ENCODE measurements at places on chromosomes 7 and 10.

DNA sequence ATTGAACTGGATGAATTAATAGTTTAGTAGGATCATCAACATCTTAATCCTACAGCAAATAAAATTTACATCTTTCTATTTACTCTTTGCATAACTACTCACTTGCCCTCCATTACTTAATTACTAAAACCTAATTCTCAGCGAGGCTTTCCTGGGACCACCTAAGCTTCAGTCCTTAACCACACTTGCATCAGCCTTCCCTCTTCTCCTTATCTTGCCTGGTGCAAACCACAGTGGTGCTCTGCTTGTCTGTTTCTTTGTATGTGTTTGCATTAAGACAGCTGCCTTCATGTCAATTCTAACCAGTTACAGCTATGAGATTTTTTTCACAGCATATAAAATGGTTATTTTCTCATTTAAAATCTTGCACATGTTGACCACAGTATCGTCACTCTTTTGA is 72.6 kb upstream of the ZNF92 start:
- no peak for DNase-seq

DNA sequence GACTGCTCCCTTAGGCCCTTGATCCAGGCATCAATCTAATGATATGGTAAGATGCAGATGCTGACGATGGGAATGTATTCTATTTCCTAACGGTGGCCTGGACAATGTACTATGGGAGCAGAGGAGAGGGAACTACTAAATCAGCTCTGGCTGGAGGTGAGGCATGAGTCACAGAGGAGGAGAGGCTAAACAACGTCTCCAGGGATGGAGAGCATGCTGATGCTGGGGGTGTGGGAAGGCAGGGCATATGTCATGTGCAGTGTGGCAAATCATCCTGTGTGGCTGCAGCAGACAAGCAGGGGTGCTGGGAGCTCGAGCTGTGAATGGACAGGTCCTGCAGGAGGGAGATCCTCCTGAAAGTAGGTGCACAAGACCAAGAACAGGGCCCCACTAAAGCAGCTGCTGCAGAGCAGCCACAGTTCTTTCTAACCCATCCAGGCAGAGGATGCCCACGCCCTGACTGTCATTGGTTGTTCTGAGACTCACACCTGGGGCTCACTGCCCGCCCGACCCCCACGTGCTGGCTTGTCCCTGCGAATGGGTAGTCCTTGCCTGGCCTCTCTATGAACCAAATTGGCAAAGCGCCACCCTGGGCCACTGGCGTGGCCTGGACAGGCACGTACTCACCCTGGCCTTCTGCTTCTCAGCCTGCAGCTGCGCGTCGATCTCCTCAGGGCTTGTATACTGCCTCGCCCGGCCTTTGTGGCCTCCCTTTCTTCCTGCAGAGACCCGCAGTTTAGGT is 4.0 kb downstream of the PDAP1 start:
- no peak for DNase-seq

GRCh38 chr7:340979-341694 is 51.2 kb downstream of the FOXL3 start:
- no peak for DNase-seq

- DNase-seq = no peak
Observed at GRCh38 chr10:59465088-59465487, 102.7 kb upstream of the FAM13C start.

DNA sequence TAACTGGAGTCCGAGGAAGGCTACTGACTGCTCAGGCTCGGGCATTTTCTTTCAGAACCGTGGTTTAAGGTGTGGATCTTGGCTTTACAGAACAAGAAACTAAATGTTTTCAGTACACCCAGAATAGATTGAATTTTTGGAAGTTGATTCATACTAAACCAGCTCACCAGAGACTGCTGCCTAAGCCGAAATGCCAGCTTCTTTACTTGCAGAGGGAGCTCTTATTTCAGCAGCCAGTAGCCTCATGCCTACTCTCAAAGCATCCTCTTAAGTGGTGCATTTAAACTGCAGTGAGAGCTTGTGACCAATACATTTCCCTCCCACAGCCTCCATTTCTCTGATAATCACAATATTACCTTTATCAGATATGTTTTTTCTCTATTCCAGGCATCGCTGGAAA is 615.1 kb downstream of the SUGCT start:
- no peak for DNase-seq

DNA sequence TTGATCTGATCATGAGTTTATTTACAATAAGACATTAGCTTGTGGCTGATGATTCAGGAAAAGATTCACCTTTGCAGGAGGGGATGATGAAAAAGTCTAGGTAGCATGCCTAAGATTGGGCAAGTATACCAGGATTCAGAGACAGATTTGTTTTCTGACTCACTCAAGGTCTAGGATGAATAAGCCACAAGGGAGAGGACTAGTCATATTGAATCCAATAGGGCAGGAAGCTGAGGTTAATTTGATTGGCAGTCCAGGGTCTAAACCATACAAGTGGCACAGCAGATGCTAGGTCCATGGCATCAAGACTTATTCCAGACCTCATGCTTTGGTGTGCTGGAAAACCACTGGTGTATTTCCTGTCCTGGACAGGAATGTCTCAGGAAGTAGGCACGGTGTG is 1133.4 kb downstream of the XPNPEP1 start:
- DNase-seq = no peak

DNA sequence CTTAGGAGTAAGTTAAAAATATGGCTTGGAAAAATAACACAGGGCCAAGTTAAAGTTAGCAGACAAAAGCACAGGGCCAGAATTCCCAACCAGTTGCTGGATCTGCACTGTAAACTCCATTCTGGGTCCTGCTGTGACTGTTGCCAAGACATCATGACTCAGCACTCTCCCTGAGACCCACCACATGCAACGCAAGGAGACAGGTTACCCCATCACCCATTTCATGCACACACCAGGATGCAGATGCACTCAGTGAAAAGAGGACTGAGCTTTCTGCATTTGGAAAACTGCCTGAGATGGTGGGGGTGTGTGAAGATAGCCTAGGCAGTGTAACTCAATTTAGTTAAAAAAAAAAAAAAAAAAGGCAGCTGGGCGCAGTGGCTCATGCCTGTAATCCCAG is 97.6 kb upstream of the ZNF438 start:
- DNase-seq = no peak

DNA sequence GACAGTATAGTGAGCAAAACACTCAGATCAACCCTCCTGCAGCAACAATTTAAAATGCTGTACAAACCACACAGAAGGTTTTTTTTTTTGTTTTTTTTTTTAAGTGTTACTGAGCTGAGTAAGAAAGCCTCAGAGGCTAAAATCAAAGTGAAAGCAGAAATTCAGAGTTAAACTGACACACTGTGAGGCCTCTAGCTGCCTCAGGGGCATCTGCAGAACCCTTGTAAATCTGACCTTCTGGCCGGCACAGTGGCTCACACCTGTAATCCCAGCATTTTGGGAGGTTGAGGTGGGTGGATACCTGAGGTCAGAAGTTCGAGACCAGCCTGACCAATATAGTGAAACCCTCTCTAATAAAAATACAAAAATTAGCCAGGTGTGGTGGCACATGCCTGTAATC is 7.4 kb upstream of the GNA12 start:
- no peak for DNase-seq

DNA sequence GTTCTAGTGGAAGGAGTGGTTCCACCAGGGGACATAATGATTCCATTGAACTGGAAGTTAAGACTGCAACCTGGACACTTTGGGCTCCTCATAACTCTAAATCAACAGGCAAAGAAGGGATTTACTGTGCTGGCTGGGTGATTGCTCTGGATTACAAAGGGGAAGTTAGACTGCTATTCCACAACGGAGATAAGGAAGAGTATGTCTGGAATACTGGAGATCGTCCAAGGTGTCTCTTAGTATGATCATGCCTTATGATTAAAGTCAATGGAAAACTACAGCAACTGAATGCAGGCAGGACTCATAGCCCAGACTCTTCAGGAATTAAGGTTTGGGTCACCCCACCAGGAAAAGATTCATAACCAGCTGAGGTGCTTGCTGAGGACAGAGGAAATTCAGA is 310.6 kb upstream of the MGMT start:
- DNase-seq = no peak

DNA sequence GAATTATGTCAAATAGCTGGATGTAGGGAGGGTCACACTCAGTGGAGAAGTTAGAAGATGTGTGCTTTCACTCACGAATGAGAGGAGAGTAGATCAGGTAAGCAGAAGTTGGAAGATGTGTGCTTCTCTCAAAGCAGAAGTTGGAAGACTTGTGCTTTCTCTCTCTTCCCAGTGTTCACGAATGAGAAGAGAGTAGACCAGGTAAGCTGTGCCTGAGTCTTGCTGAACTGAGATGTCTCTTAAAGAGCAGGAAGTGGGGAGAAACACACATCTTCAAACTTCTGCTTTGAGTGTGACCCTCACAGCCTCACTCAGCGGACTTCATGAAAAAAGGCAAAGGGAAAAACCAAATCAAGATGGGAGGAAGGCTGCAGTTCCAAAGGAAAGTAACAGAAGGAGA is 7.0 kb upstream of the TMEM243 start:
- DNase-seq = no peak

- DNase-seq = no peak
Observed at GRCh38 chr7:100493476-100494264, 9.9 kb downstream of the NYAP1 start.

DNA sequence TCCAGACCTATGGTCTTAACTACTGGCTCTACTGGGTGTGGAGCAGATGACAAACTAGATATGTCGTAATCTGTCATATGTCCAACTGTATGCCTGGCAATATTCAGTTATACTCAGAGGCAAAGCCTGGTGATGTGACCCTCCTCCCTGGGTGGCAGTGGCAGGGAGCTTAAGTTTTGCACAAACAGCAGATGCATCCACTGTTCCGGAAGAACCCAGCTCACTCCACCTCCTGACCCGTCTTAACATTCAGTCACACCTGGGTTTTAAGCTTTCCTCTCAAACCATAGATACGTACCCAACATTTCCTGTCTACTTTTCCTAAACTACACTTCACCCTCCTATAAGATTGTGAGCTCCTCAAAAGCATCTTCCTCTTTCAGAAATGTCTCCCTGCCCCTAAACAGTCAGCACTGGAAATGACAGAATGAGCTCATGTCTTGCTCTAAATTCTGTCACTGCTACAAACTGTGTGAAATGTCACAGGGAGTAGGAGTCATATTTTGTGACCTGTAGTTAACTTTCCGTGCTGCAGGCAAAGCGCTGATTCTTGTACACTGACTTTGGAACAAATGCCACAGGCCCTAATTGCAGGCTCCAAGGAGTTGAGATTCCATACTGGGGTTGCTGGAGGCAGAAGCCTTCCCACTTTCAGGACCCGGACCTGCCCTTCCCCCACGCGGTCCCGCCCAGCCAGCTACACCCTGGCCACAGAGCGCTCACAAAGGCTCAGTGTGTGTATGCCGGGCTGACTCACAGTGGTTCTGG is 23.9 kb downstream of the SCD start:
- DNase-seq = no peak

GRCh38 chr7:87886875-87887274 is 10.6 kb downstream of the DBF4 start:
- DNase-seq = no peak

DNA sequence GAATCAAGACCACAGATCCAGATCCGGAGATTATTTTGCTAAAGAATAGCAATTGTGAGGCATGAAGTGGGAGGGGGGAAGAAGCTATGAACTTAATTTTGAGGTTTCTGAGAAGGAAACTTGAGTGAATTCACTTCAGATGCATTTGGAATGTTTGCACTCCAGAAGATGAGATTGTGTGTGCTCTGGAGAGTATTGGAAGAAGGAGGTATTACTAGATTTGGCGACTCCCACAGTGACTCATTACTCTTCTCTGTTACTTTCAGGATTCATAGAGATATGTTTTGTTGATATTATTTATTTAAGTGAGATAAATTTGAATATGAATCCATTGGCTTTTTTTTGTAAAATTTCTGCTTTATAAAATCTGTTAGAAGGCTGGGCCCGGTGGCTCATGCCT is 80.7 kb downstream of the ANKRD30A start:
- DNase-seq = no peak

DNA sequence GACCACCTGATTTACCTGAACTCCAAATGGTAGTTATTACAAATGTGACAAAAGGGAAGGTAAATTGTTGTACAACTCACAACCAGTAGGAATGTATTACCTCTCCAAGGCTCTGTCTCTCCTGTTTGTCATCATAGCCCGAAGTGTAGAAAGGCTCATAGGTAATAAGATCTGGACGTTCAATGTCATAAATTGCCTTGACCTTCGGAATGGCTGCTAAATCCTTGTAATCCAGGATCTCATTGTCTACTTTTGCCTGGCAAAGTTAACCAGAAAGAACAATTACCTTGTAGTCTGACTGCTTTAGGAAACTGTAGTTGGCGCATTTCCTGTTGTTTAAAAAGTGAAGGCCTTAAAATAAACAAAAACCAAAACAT is 68.6 kb upstream of the AFAP1L2 start:
- no peak for DNase-seq

- DNase-seq = no peak
Observed at GRCh38 chr10:21194510-21194993, 297.4 kb upstream of the NEBL start.

- no peak for DNase-seq
Observed at GRCh38 chr7:127221731-127222130, 31.0 kb downstream of the GRM8 start.

GRCh38 chr10:102109166-102110116 is 10.7 kb downstream of the LDB1 start:
- DNase-seq = no peak

DNA sequence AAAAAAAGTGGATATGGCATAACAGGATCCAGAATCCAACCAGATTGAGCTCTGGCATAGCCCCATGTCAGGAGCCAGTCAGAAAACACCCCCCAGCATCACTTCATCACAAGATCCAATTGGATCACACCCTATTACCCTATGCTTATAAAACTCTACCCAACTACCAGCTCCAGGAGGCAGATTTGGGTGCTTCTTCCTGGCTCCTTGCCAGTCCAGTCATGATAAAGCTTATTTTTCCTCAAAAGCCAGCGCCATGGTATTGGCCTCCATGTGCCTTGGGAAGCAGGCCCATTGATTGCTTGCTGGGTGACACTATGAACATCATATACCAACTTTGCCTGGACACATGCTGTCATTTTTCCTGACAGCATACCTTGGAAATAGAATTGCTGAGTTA is 281.4 kb upstream of the MKLN1 start:
- DNase-seq = no peak

DNA sequence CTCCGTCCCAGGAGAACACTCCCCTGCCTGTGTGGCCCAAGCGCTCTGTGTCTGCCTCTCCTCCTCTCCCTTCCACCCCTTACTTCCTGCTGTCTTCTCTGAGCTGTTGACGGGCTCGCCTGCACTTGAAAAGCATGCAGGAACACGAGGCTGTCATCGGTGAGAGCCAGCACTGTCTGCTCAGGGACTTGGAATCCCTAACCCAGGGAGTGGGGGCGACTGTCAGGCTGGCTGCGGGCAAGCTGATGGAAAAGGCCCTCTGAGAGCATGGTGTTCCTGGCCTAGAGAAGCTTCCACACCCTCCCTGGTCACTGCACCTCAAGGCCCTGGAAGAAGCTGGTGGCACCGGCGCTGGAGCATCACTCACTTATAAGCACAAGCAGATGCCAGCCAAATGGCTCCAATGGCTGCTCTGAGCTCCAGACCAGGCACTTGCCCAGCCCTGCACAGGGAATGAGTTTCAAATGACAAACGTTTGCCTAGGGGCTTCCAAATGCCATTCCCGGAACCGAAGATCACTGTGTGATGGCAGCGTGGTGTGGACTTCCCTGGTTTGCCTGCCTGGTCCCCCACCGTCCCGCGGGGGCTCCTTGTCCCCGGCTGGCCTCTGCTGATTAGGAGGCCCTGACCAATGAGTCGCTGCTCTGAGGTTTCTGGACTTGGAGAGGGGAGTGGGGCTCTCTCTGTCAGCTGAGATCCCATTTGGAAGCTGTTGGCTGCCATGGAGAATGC is 56.7 kb upstream of the EBF3 start:
- no peak for DNase-seq

GRCh38 chr7:35748371-35748770 is 52.5 kb upstream of the SEPTIN7 start:
- no peak for DNase-seq

GRCh38 chr10:122561212-122561611 is 658 bp downstream of the DMBT1 start:
- no peak for DNase-seq

All from NCI-H187 treated with DMSO at 0.1 percent for 48 hours (cell line).